ENCODE measurements at places on chromosomes 7 and 10.

DNA sequence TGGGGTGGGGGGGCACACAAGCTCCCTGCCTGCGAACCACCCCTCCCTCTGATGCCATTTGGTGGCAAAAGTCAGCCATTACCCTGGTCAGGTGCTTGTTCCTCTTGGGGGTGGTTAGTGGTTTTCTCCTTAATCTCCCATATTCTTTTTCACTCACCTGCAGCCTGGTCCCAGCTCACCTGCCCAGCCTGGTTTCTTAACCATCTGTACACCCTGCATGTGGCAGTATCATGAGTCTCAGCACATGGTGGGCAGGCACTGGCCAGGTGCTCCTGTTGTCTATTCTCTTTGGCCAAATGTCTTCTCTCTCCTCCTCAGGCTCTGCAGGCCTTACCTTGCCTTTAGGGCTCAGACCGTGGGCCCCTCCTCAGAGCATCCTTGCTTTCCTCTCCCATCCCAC lies 30.5 kb downstream of the OGDH start:
- DNase-seq: no peak

GRCh38 chr7:70148997-70149396 lies 550.7 kb downstream of the AUTS2 start:
- DNase-seq: no peak

GRCh38 chr7:30162622-30163124 lies 27.9 kb downstream of the MTURN start:
- DNase-seq: no peak

GRCh38 chr10:46096446-46096845 lies 50.4 kb upstream of the MSMB start:
- no peak for DNase-seq

- DNase-seq: no peak
These were observed 48.5 kb downstream of the PLCE1 start for GRCh38 chr10:94042001-94042833.

DNA sequence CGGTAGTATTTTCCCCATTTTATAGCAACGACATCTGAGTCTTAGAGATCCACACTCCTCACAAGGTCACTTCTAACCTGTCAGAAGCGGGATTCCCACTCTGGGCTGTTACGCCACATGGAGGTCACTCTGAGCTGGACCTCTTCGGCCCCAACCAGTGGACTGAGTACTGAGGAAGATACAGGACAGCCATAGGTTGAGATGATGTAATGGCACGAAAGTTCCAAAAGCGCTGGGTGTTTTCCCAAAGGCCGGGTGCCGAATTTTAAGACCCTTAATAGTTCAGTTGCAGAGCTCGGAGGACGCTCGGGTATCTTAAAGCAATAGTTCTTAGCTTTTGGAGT lies 699 bp downstream of the GHITM start:
- no peak for DNase-seq

- DNase-seq: no peak
These were observed 199.9 kb upstream of the TCERG1L start for GRCh38 chr10:131511391-131511790.

DNA sequence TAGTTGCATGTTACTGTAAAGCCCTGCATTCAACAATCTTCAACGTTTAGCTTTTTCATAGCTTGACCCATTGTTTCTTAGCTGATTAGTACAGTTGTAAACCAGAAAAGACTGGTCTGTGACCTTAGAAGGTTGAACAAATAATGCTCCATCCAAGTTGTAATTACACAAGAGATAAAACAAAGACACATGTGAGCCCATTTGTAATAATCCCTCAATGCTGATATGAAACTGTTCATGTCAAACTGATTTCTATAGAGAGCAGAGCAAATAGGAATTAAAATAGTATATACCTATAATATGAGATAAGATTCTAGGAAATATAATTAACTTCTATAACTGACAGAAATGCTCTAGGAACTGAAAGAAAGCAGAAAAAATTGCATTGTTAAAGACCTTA lies 94.7 kb upstream of the SLC25A13 start:
- no peak for DNase-seq

DNA sequence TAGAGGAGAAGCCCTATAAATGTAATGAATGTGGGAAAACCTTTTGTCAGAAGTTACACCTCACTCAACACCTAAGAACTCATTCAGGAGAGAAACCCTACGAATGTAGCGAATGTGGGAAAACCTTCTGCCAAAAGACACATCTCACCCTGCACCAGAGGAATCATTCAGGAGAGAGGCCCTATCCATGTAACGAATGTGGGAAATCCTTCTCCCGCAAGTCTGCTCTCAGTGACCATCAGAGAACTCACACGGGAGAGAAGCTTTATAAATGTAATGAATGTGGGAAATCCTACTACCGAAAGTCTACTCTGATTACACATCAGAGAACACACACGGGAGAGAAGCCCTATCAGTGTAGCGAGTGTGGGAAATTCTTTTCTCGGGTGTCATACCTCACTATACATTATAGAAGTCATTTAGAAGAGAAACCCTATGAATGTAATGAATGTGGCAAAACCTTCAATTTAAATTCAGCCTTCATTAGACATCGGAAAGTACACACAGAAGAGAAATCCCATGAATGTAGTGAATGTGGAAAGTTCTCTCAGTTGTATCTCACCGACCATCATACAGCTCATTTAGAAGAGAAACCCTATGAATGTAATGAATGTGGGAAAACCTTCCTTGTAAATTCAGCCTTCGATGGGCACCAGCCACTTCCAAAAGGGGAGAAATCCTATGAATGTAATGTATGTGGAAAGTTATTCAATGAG lies 18.9 kb downstream of the RBAK start:
- no peak for DNase-seq

GRCh38 chr10:94630017-94630688 lies 53.4 kb upstream of the CYP2C18 start:
- DNase-seq: no peak

Data from activated T-helper 1 cell treated with anti-CD3 and anti-CD28 coated beads, Interleukin-2, amount 50 U/mL, for 16 hours (primary cell).